Upper lobe of right lung (tissue), 1 donor: ENCODE measurements at places on chromosomes 2 and 18. TPM values are rescaled to one million over a fixed set of nuclear protein-coding genes. Genes with fewer than 3 reads are reported as not detected.

DNA sequence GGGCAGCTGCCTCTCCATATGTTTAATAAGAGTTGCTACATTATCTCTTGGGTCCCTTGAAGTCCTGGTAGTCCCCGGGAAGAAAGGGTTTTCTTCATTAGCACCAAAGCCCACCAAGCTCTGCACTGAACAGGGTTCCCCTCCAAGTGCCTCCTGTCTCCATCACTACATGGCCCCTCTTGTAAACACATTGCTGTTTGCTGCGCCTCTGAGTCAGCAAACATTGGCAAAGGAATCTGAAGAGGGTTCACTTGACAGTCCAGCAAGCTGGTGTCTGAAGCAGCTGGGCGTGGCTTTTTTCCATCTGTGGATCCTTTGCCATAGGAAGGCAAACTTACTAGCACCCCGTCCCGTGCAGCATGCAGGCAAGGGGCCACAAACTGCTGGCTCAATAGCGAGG, 82.8 kb downstream of the TEX51 start:
- H3K27ac ChIP-seq = no peak overlapping the region
- H3K4me1 ChIP-seq = no peaks in the 10 kb centered on the region
- no peak overlapping the region for H3K4me3 ChIP-seq

DNA sequence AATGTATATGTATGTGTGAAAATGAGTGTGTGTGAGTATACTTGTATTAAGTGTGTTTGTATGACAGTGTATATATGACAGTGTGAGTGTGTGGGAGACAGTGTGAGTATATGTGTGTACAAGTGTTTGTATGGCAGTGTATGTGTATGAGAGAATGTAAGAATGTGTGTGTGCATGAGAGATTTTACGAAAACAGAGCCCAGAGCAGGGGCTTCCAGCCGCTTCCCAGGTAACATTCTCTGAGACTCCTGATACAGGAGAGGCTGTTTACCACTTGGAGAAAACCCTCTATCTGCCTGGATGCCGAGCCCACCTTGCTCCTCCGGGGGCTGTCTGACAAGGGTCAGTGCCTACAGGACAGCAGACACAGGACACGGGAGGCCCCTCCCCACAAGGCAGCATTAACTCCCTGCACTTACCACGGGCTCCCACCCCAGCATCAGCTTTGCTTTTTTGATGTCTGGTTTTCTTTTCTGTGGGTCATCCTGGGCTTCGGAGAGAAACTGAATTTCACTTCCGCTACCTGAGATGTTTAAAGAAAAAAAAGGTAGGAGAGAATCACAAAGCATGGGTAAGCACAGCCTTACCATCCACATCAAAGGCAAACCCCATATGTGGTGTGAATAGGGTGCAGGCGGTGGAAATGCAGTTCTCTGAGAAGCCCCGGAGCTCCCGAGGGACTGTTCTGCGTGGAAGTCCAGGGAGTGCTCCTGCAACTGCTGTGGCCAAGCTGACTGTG, 97.6 kb downstream of the UXS1 start:
- H3K27me3 ChIP-seq = no peaks in the 10 kb centered on the region
- no peak overlapping the region for H3K4me3 ChIP-seq
- no peak overlapping the region for H3K27ac ChIP-seq

- no peak overlapping the region for H3K4me3 ChIP-seq
- no peak for DNase-seq
- no peaks in the 10 kb centered on the region for H3K4me1 ChIP-seq
- no peaks in the 10 kb centered on the region for H3K27me3 ChIP-seq
- H3K36me3 ChIP-seq = no peaks in the 10 kb centered on the region
Measured at GRCh38 chr2:159484532-159484931, 131.8 kb downstream of the BAZ2B start.

DNA sequence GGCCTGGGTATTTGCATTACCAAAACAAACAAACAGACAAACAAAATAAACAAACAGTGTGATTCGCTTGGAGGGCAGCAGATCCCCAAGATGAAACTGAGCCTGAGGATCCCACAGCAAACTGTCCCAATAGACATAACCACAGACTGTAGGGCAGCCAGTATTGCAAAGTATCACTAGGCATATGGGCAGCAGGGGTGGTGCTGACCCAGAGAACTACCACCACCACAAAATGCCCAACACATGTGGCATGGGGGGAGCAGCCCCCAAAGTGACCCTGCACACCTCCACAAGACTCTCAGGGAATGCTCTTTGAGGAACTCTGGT, 330.1 kb downstream of the CYRIA start:
- DNase-seq = no peak
- H3K27me3 ChIP-seq = no peaks in the 10 kb centered on the region
- H3K36me3 ChIP-seq = no peaks in the 10 kb centered on the region

TTC39C gene
- 14.8 TPM for total RNA-seq

- no peaks in the 10 kb centered on the region for H3K27me3 ChIP-seq
- H3K4me1 ChIP-seq = no peaks in the 10 kb centered on the region
- no peaks in the 10 kb centered on the region for H3K36me3 ChIP-seq
Measured at GRCh38 chr2:6031200-6031867, 339.1 kb downstream of the SOX11 start.

GRCh38 chr18:31056296-31056695, 13.8 kb upstream of the DSC3 start:
- no peaks in the 10 kb centered on the region for H3K36me3 ChIP-seq
- H3K4me1 ChIP-seq = no peaks in the 10 kb centered on the region
- no peak for DNase-seq

PGAP1 gene
- total RNA-seq = 15.2 TPM

DNA sequence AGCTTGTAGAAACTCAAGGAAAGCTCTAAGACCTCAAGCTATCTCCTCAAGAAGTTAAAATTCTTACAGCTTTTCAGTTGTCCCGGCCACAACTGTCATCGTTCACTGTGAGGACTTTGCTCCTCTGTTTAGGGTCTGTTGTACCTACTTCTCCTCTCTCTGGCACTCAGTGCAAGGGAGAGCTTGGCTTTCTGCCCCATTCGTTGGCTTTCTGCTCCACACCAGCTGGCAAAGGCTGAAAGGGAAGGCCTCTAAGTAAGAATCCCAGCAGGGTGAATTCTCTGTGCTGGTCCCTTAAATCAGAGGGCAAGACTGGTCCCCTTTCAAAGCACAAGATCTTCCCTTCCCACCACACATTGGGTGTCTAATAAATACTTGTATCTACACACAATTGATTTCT, 17.3 kb downstream of the ZBTB7C start:
- peak overlapping the region; percentile 33 for H3K27ac ChIP-seq
- H3K4me1 ChIP-seq = peaks cover 28% of the 10 kb centered on the region
- no peaks in the 10 kb centered on the region for H3K36me3 ChIP-seq

SPDYA gene
- total RNA-seq = 1.5 TPM

DNA sequence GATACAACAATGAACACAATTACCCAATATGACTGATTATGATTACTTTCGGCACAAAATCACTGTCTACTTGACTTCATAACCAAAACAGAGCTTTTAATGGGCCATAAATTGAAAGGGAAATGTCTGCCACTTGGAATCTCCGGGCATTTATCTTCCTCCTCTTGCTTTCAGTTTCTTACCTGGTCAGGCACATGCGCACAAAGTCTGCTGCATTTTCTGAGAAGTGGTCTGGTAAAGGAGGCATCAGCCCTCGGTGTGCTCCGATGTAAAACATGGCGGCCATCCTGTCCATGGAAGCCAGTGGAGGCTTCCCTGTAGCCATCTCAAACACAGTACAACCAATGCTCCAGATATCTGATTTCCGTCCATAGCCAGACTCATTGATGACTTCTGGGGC, 62.0 kb downstream of the CCNT2 start:
- no peak overlapping the region for H3K4me3 ChIP-seq
- H3K27ac ChIP-seq = no peak overlapping the region
- H3K36me3 ChIP-seq = no peaks in the 10 kb centered on the region
- H3K4me1 ChIP-seq = no peaks in the 10 kb centered on the region
- no peak for DNase-seq

PKDCC gene
- total RNA-seq = 65.5 TPM

DNA sequence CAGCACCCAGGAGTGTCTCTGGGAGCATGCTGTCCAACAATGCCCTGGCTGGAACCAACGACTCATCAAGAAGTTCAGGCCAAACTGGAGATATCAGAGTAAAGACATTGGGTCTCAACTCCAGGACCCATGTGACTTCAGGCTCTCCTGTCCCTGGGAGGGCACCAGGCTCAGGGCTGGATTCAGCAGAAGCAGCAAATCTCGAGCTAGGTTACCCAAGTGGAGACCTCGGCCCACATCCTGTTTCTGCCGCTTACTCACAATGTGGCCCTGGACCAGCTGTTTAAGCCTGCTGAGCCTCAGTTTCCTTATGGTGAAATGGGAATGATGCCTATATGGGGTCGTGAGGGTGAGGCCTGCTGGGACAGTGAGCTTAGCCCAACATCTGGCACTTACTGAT, 9.3 kb upstream of the OTOF start:
- H3K4me1 ChIP-seq = peaks cover 3% of the 10 kb centered on the region
- H3K36me3 ChIP-seq = no peaks in the 10 kb centered on the region
- no peaks in the 10 kb centered on the region for H3K27me3 ChIP-seq
- no peak overlapping the region for H3K27ac ChIP-seq
- no peak for DNase-seq

KCNJ3 gene
- not detected for total RNA-seq

GAREM2 gene
- total RNA-seq = 1.9 TPM

DNA sequence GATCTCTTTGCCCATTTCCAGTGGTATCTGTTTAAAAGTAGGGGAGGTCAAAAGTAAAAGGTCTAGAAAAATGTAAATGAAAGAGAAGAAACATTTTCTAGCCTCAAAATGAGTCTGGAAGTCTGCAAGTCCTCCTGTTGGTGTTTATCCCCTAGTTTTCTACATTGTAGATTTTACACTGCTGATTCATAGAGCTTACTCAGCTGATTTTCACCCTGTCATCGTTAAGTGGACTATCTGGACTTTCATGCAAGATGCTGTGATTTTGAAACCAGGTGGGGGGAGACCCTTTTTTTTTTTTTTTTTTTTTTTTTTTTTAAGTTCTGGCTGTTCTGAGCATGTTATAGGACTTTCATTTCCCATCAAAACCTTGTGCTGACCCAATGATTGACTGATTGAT, 10.3 kb downstream of the HOXD3 start:
- H3K27ac ChIP-seq = no peak overlapping the region
- no peak overlapping the region for H3K4me3 ChIP-seq
- peaks cover 92% of the 10 kb centered on the region for H3K27me3 ChIP-seq

DNA sequence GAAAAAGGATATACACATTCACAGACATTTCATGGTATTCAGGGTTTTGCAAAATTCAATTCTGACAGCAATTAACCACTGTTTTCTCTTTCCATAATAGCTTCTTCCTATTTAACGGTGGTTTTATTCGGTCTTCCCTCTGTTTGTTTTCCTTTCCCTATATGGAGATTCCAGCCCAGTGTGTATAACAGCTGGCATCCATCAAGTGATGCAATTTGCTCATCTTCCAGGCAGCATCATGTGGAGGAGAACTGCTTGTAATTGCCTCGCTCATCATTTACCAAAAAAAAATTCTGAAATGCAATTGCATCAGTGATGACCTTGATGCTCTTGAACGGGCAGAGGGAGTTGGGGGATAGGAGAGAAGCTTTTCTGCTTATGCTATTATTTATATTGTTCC, 165.9 kb upstream of the PGAP1 start:
- no peak overlapping the region for H3K4me3 ChIP-seq
- H3K27me3 ChIP-seq = no peaks in the 10 kb centered on the region
- H3K4me1 ChIP-seq = peaks cover 5% of the 10 kb centered on the region
- H3K36me3 ChIP-seq = no peaks in the 10 kb centered on the region
- no peak overlapping the region for H3K27ac ChIP-seq

GRCh38 chr18:36831139-36831538, 2.2 kb downstream of the KIAA1328 start:
- H3K4me3 ChIP-seq = no peak overlapping the region
- H3K4me1 ChIP-seq = peaks cover 6% of the 10 kb centered on the region
- no peaks in the 10 kb centered on the region for H3K27me3 ChIP-seq

DNA sequence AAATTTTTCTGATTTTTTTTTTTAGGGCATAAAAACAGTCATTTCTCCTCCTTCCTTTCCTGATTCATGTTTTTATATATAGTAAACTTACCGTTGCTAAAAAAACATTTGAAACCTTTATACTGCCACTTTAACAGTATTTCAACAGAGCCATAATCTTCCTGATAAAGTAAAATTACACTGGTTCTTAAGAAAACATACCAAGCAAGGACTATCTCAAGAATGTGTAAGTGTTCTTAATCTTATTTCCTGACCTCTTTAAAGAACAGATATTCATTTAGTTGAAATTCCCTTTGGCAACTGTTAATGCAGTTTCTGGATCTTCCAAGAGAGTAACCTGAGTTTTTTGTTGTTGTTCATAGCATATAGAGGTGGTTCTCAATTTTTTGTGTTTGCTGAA, 26.6 kb upstream of the COLEC12 start:
- no peak for DNase-seq
- H3K27ac ChIP-seq = no peak overlapping the region
- no peaks in the 10 kb centered on the region for H3K27me3 ChIP-seq

- no peak overlapping the region for H3K4me3 ChIP-seq
- H3K27me3 ChIP-seq = no peaks in the 10 kb centered on the region
- DNase-seq = no peak
- H3K36me3 ChIP-seq = no peaks in the 10 kb centered on the region
- H3K4me1 ChIP-seq = peaks cover 17% of the 10 kb centered on the region
Measured at GRCh38 chr18:49399003-49399402, 61.4 kb downstream of the DYM start.

LPIN1 gene
- 62.9 TPM for total RNA-seq

SLC19A3 gene
- 31.8 TPM for total RNA-seq

DNA sequence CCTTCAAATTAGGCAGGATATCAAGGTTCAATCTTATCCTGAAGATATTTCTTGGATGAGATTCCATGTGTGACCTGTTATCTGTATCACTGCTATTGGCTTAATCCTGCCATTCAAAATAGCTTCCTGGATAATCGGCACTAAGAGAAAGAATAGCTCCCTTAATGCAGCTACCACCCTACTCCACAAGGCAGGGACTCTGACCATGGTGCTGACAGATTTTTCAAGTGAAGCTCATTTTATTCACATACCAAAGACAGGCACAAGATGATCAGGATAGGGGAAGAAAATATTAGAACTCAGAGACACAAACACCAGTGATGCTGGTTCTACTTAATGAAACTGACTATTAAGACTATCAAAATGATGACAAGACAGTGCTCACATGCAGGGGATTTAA, 74.9 kb downstream of the ORC4 start:
- no peak overlapping the region for H3K4me3 ChIP-seq
- H3K27me3 ChIP-seq = no peaks in the 10 kb centered on the region
- peaks cover 29% of the 10 kb centered on the region for H3K36me3 ChIP-seq
- no peaks in the 10 kb centered on the region for H3K4me1 ChIP-seq
- DNase-seq = no peak

- no peak overlapping the region for H3K4me3 ChIP-seq
- no peaks in the 10 kb centered on the region for H3K36me3 ChIP-seq
- no peak overlapping the region for H3K27ac ChIP-seq
- no peaks in the 10 kb centered on the region for H3K4me1 ChIP-seq
- H3K27me3 ChIP-seq = no peaks in the 10 kb centered on the region
- DNase-seq = no peak
Measured at GRCh38 chr2:176891857-176892256, 320.7 kb upstream of the HNRNPA3 start.

DNA sequence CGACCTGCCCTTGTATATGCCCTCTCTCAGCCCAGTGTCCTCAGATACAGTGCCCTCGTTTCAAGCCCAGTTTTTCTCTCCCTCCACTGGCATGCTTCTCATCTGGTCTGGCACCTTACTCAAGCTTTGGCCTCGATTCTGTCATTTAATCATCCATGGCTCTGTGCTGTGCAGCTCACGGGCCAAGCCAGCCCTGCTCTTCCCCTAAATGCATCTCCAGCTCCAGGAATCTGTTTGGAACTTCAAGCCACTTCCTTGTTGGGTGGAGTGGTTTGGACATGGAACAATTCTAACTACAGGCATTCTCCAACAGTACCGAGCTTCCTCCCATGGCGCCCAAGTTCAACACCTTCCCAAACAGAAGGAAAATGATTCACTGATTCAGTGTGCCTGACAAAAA, 76.7 kb upstream of the ZNF397 start:
- DNase-seq = no peak
- no peaks in the 10 kb centered on the region for H3K36me3 ChIP-seq
- H3K4me3 ChIP-seq = no peak overlapping the region
- H3K27me3 ChIP-seq = no peaks in the 10 kb centered on the region
